ENCODE measurements at places on chromosomes 7 and 10.

- DNase-seq: no peak
Observed at GRCh38 chr7:117157241-117158209, 165.3 kb downstream of the WNT2 start.

DNA sequence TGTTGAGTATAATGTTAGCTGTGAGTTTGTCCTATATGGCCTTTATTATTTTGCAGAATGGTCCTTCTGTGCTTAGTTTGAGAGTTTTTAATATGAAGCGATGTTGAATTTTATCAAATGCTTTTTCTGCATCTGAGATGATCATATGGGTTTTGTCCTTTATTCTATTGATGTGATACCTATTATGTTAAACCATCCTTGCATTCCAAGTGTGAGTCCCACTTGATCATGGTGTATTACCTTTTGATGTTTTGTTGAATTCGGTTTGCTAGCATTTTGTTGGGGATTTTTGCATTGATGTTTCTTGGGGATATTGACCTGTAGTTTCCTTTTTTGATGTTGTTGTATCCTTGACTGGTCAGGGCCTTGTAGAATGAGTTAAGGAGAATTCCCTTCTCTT lies 166.4 kb downstream of the MLLT10 start:
- no peak for DNase-seq

DNA sequence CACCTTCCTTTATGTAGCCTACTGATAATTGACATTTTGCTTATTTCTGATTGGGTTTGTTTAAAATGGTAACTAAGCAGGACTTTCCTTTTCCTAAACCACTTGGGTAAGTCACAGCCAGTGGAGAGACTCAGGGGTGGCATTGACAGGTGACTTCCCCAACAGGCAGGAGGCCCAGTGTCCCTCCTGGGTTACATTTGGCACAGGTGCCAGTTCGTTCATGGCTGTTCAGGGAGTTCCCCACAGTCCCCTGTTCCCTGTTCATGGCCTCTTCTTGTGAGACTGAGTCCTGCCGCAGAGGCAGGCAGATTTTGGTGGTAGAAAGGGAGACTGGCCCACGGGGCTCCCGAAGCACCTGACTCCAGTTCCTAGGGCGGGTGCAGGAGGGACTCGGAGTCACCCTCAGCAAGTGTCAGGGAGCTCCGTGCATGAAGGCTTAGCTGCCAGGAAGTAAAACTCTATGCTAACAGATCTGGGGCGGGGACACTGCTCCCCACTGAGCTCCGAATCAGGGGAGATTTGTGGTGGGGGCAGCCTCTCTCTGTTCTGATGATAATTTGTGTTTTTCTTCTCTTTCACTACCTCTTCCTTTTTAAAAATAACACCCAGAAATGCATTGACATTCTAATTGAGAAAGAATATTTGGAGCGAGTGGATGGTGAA lies 84.1 kb downstream of the EZH2 start:
- no peak for DNase-seq

DNA sequence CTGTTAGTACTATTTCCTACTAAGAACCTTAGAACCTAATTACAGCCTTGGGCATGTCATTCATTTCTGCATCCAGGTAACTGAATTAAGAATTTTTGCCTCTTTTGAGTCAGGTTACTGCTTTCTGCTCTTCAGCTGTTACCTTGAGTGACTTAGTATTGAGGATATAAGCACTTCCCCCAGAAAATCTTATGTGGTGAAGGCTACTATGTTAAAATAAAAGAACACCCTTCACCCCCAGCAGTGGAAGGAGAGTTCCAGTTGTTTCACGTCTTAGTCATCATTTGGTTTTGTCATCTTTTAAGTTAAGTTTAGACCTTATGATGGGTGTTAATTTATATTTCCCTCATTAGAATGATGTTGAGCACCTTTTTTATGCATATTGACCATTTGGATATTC lies 82.8 kb downstream of the GLCCI1 start:
- no peak for DNase-seq

- DNase-seq: no peak
Observed at GRCh38 chr10:112695539-112695938, 248.5 kb downstream of the VTI1A start.

GRCh38 chr7:130365511-130366441 lies 14.5 kb upstream of the CPA1 start:
- DNase-seq: peak; percentile 96

GRCh38 chr7:105010504-105011130 lies 3.4 kb upstream of the KMT2E start:
- DNase-seq: no peak

DNA sequence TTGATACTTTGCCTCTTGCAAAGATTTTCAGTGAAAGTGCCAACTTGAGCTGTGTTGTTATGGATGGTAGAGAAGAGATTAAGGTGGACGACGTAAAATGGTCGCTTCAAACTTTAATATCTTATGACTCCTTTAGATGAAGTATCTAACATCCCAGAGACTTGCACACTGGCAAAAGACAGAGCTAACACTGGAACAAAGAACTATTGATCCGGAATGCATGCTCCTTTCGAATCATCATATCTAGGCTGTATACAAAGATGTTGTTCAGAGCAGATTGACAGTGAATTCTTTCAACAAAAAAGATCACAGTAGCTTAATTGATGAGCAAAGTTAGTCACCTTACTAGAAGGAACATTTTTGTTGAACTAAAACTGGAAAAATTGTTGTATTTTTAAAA lies 592.7 kb downstream of the NXPH1 start:
- DNase-seq: no peak

DNA sequence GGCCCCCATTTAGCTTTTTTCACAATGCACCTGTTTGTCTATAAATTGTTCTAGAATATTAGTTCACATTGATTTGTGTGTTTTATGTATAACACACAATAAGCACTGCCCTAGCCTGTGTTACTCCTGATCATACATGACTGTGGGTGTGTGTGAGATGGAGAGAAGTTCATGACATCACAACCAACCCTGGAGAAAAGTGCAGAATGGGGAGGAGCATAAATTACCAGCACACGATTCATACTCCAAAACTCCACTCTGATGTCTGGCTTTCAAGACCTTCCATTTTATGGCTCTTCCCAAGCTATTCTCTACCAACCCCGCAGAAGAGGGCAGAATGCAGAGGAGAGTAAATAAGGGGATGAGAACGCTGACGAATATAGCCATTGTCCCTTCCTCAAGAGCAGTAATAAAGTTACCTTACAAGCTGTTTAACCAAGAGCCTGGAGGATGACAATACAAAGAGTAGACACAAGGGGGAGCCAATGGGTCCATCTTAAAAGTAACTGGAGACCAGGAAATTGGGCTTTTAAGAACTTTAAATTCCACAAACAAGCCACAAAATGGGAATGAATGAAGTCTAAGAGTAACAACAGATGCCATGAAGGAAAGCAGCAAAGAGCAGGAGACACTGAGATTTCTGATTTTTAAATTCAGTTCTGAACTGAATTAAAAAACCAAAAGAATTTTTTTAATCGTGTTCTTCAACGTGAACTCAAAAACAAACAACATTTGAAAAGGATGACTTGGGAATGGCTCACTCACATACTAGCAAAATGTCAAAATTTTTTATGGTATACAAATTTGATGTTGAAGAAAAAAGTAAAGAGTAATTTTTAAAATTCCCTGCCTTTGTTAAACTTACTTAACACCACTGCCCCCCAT lies 159.6 kb downstream of the PARD3 start:
- DNase-seq: peak; percentile 81

- DNase-seq: no peak
Observed at GRCh38 chr10:87503886-87504285, 807 bp upstream of the MINPP1 start.

DNA sequence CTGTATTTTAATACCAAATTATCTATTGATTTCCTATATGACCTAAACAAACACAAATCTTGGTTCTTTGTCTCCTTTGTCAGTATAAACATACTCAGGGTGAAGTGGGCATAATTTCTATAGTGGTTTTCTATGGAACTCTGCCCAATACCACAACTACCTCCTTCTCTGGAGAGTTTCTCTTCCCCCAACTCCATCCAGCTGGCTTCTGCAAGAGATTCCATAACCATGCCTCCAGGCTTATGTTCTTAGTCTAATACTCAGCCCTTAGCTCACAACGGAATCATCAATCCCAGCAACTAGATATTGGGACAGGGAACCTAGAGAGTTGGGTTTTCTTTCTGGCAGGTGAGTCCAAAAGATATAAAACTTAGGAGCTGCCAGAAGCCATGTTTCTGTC lies 127.3 kb downstream of the TRIL start:
- no peak for DNase-seq

DNA sequence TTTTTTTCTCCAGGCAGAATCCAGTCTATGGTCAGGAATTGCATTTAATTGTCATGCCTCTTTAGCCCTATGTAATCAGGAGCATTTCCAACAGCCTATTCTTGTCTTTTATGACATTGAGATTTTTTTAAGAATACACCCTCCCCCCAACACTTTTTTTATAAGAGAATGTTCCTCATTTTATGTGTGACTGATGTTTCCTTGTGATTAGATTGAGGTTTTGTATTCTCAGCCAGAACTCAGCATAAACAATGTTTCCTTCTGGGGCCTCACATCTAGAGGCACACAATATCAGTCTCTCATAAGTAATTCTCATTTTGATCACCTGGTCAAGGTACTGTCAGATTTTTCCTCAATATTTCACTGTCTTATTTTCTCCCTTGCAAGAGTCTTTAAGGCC lies 193.4 kb upstream of the PDE1C start:
- DNase-seq: no peak

DNA sequence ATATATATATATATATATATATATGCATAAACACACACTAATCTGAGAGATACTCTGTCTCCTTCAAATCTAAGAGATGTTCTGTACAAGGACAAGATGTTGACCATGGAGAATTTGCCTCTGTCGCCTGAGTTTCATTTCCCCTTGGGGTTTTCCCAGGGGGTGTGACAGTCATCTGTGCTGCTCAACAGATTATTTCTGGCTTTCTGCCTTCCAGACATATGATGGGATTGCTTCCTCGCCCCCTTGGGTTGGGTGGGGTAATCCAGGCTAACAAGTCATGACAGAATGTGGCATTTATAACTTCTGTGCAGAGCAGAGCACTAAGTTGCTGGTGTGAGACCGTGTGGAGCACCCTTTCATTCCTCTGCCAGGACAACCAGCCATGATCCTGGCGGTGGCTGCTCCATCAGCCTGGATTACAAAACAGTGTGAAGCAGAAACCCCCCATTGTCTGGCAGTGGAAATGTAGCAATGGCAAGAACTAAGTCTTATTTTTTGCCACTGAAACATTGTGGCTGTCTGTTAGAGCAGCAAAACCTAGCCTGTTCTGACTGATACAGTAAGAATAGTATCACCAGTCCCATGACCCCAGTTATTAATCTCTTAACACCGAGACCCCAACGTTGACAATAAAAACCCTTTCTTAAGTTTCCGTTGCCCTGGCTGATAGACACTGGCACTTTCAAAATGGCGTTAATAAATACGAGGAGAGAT lies 13.7 kb upstream of the USP6NL start:
- no peak for DNase-seq

DNA sequence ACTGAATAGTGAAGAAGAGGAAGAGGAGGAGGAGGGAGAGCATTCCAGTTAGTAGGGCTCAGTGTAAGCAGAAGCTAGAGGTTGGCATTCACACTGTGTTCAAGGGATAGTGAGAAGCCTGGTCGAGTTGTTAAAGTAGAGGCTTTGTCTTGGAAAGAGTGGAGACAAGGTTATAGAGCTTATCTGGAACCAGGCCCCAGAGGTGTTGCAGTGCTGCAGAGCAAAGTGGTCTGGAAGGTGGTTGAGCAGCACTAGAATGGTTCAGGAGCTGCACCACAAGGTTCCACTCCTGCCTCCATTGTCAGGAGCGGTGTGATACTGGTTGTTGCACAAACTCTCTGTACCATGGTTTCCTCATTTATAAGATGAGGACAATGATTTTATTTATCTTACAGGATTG lies 8.8 kb upstream of the PCGF5 start:
- no peak for DNase-seq

DNA sequence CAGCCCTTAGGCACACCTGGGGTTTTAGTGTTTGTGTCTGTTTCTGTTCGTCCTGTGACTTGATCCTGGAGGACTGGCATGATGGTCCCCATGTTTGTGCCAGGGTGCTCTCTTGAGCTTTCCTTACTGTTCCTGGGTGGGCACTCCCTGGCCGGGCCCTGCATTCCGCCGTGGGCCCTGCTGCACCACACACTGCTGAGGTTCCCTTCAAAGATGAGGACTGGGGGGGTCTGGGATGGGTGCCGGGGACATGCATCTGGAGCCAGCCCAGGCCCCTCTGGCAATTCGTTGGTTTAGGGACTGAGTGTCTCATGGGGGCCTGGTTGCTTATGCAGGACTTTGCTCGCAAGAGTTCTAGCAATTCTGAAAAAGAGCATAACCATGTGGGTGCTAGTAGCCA lies 4.7 kb downstream of the AGAP3 start:
- no peak for DNase-seq

DNA sequence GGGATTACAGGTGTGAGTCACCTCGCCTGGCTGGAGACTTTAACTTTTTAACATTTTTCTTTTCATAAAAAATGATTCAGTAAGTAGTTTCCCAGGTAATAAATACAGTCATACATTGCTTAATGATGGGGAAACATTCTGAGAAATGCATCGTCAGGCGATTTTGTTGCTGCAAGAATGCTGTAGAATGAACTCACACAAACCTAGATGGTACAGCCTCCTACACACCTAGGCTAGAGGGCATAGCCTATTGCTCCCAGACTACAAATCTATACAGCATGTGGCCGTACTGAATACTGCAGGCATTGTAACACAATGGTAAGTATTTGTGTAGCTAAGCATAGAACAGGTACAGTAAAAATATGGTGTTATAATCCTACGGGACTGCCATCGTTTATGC lies 108.5 kb upstream of the SFMBT2 start:
- no peak for DNase-seq

DNA sequence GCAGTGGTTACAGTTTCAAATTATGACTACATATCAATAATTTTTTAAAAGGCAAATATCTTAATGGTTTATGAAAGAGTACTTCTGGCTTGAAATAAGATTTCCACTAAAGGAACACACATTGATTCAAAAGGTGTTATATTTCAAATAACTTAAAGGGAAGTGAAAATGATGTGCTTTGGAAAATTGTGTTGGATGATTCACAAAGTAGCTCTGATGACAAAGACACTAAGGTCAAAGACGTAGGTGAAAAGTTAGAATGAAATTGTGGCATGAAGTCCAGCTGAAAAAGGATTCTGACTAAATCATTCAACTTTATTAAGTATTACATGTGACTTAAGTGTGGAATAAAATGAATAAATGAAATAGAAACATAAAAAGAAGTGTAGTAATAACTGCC lies 20.8 kb upstream of the OR2A5 start:
- no peak for DNase-seq

DNA sequence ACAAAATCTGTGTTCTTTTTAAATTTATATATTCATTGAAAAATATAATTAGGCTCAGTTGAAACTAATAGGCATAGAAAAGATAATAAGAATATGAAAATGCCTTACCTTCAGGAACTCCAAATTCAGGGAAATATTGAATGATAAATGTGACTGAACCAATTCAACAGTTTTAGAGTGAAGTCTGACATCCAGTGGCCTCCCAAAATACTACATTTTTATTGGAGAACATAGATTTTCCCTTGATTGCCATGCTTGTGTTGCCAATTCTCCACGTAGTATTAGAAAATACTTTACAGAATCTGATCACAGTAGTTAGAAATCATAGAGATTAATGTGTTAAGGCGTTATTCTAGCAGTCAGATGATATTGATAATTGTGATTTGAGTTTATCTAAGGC lies 1246.7 kb downstream of the GATA3 start:
- no peak for DNase-seq

Measured in islet precursor cell (in vitro differentiated cells).